ENCODE measurements at places on chromosomes 3 and 15. TPM values are rescaled to one million over a fixed set of nuclear protein-coding genes. Genes with fewer than 3 reads are reported as not detected.
A peak's percentile ranks its signal among the peaks of the same experiment; 100 is the strongest.

GRCh38 chr15:91780387-91780786 lies 73.1 kb upstream of the SLCO3A1 start:
- no peak for DNase-seq

FGD5 gene
- total RNA-seq, result 0.58 TPM

LRTM1 gene
- not detected for total RNA-seq

CCDC14 gene
- 8.9 TPM for total RNA-seq

GRCh38 chr3:119524931-119525662 lies 26.8 kb downstream of the TIMMDC1 start:
- DNase-seq, result no peak

ABI3BP gene
- not detected for total RNA-seq

SV2B gene
- total RNA-seq, result not detected

DNA sequence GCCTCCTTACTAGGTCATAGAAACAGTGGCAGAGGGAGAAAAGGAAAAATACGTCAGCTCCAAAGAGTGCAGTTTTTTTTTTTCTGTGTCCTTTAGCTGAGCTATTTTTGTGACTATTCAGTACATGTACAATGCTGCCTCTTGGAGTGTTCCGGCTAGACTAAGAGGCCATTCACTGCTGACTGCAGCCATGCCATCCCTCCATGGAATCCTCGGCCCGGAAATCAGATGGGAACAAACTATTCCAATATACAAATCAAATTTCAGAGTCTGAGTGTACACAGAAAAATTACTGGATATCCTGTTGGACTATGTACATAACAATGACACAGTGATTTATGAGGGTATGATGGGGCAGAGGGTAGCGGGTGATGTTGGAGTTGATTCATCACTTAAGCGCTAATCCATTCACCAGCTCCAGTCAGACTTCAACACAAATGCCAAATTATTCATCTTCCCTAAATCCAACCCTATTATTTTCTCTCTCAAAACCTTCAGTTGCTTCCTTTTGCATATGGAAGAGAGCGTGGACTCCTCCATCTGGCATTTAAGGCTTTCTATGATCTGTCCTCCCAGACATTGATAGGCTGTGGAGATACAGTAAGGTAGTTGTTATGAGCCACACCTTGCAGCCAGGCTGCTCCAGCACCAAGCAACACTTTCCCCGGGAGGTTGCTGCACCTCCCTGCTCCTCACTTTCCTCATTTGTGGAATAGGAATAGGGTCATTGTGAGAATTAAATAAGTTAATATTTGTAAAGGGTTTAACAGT lies 109.1 kb downstream of the LPP start:
- peak; percentile 89 for DNase-seq

SNAPC5 gene
- total RNA-seq, result 18.3 TPM

- DNase-seq, result peak; percentile 50
Measured at GRCh38 chr3:87260270-87260669, 16.1 kb downstream of the POU1F1 start.

DNA sequence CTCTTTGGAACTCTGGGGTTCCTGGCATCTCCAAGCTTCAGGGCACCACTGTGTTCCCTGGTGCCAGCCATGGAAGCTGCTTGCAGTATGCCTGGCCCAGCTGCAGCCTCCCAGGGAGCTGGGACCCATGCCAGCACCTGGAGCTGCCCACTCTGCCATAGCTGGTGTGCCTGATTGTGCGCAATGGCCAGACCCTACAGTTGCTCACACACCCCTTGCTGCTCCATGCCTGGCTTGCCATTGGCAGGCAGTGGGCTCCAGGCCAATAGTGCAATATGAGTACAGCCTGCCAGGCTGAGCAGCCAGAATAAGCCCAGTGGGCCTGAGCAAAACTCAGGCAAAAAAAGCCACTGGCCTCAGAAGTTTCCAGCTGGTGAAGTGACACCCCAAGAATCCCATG lies 43.8 kb upstream of the LRRFIP2 start:
- DNase-seq, result no peak

DNA sequence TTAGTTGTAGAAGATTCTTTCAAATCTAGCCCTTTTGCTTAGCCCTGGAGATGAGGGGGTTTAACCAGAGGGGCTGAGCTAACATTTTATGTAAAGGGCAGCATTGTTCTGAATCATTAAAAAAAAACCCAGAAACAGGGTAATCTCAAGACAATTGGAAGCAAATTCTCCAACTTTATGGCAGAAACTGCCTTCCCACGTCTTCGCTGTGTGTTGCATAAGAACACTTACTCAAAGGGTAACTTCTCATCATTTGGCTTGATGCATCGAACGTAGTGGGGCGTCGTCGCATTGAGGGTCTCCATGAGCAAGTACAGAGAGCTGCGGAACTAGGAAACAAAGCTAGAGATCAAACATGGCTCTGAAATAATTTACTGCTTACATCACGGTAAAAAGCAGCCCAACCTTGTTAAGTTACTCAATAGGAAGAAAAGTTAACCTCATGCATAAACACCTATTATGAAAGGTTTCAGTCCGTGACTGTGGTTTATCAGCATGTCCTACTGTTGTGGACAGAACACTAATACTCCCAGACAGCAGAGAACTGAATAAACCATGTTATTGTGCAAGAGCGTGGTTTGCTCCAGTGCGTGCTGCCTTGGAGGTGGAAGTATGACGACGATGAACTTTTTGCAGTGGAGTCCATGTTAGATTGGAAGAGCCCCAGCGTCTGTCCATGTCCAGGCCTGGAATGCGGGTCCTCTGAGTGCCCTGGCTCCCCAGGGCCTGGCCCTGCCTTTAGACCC lies 48.7 kb downstream of the MYO5C start:
- no peak for DNase-seq

ST3GAL6 gene
- not detected for total RNA-seq

GRCh38 chr3:952906-953305 lies 139.9 kb upstream of the CNTN6 start:
- no peak for DNase-seq

TOP2B gene
- 122 TPM for total RNA-seq

TRH gene
- total RNA-seq, result not detected
